ENCODE measurements at places on chromosomes 7 and 10.
A peak's percentile ranks its signal among the peaks of the same experiment; 100 is the strongest.

- no peak for DNase-seq
These were observed 361.1 kb downstream of the GLRX3 start for GRCh38 chr10:130497056-130498010.

DNA sequence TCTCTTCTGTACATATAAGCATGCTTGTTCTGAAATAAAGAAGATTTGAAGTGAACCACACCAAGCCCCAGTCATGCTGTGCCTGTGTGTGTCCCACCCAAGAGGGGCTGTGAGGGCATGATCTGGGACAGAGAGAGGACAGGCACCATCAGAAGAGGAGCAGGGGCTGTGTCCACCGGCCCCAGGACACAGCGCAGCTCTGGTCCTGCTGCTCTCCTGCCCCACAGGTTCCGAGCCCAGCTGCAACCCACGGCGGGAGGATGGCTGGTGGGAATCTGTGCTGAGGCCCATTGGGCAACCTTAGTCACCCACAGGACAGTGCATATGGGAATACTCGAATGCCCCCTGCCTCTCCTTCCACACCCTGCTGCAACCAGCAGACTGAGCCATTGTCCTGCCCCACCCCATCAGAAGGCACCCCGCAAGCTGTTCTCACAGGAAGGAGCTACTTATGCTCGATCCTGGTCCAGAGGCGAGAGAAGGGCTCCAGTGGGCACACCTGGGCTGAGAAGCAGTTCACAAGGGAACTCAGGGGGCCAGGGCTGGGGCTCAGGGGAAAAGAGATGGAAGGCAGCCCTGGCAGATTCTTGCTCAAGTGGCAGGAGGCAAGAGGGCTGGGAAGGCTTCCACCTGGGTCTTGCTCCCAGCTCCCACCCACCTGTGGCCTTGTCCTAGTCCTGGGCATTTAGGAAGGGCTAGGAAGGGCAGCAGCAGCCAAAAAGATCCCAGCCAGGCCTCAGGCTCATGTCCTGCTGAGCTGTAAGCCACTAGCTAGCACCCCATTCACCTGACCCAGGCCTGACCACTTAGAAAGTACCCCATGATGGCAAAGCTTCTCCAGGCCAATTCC lies 31.9 kb downstream of the LDB3 start:
- DNase-seq = no peak

DNA sequence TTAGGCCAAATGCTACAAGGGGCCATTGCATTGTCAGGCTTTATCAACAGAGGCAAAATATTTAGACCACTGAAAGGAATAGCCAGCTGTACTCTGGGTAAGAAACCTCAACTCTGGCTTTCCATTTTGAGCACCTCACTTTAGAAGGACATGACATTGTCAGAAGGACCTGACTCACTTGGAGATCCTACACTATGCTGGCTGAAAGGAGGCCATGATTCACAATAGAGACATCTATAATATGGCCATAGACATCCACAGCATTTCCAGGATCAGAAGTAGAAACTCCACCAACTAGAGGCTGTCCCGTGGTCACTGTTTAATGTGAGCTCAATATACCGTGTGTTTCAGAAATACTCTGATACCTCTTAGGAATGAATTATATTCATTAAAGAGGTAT lies 140.9 kb downstream of the BTAF1 start:
- DNase-seq = no peak

- no peak for DNase-seq
These were observed 2.2 kb downstream of the C10orf67 start for GRCh38 chr10:23342213-23342884.

GRCh38 chr10:13224210-13224995 lies 9.8 kb downstream of the UCMA start:
- no peak for DNase-seq

- DNase-seq = no peak
These were observed 4.3 kb upstream of the GET4 start for GRCh38 chr7:871900-872537.

DNA sequence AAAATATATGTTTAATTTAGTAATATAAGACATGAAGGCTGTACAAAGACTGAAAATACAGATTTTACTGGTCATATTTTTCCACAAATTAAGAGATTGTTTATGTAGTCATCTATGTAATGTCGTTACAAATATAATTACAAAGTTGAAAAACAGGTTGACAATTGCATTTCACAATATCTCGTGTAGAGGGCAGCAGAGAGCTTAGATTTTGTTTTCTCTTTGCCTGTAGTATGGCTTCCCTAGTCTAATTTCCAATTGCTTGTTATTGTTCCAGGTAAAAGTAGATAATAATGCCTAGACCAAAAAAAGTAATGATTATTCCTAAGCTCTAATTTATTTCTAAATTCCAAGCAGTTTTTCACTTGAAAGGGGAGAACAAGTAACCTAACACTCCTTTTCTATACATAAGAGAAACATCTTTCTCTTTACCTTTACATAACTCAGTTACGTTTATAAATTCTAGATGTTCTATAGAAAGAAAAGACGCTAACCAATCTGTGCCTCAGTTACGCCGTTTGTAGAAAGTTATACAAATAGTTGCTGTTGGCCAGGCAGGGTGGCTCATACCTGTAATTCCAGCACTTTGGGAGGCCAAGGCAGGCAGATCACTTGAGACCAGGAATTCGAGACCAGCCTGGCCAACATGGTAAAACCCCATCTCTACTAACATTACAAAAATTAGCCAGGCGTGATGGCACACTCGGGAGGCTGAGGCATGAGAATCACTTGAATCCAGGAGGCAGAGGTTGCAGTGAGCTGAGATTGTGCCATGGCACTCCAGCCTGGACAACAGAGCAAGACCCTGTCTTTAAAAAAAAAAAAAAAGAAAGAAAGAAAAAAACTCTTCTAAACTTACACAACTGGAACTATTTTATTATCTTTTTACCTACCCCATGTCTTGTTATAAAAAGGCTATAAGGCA lies 30.0 kb downstream of the NET1 start:
- peak; percentile 49 for DNase-seq

- no peak for DNase-seq
These were observed 35.0 kb downstream of the DNAJC12 start for GRCh38 chr10:67802767-67803538.

GRCh38 chr7:7779888-7780287 lies 61.5 kb upstream of the RPA3 start:
- DNase-seq = no peak

- no peak for DNase-seq
These were observed 6.8 kb downstream of the SHTN1 start for GRCh38 chr10:116998172-116998571.

GRCh38 chr7:111045449-111045848 lies 45.5 kb upstream of the LRRN3 start:
- no peak for DNase-seq

GRCh38 chr10:112926906-112927688 lies 22.9 kb upstream of the TCF7L2 start:
- no peak for DNase-seq

DNA sequence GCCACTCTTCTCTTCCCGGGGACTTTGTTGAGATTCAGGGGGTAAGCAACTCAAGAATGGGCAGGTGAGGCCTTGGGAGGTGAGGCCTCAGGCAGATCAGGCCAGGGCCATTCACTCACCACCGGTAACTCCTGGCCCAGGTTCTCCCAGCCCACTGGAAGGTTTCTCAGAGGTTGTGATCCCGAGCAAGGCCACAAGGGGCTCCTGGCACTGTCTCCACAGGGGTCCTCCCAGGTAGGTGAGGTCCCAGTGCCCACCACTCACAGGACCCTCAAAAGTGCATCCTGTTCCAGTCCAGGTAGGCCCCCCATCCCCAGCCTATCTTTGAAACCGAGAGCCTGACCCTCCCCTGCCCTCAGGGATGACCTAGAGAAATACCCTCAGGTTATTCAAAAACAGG lies 236.1 kb downstream of the BUB3 start:
- DNase-seq = no peak

DNA sequence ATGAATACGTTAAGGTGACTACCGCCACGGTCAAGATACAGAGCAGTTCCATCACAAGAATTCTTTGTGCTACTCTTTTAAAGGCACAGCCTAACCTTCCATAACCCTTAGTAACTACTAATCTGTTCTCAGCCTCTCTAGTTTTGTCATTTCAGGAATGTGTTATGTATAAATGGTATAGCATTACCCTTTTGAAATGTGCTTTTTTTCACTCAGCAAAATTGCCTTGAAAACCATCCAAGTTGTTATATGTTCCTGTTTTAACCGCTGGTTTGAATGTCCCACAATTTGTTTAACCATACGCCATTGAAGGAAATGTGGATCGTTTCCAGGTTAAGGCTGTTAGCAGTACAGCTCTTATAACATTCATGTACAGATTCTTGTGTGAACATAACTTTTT lies 32.0 kb downstream of the WAC start:
- DNase-seq = no peak

- DNase-seq = no peak
These were observed 6.5 kb downstream of the SAMD8 start for GRCh38 chr10:75117995-75118394.

Measured in ACHN (cell line).